T-helper 2 cell (primary cell): ENCODE measurements at places on chromosomes 5 and 9.

- no peak for DNase-seq
Measured at GRCh38 chr9:100229561-100229960, 123.2 kb downstream of the TEX10 start.

DNA sequence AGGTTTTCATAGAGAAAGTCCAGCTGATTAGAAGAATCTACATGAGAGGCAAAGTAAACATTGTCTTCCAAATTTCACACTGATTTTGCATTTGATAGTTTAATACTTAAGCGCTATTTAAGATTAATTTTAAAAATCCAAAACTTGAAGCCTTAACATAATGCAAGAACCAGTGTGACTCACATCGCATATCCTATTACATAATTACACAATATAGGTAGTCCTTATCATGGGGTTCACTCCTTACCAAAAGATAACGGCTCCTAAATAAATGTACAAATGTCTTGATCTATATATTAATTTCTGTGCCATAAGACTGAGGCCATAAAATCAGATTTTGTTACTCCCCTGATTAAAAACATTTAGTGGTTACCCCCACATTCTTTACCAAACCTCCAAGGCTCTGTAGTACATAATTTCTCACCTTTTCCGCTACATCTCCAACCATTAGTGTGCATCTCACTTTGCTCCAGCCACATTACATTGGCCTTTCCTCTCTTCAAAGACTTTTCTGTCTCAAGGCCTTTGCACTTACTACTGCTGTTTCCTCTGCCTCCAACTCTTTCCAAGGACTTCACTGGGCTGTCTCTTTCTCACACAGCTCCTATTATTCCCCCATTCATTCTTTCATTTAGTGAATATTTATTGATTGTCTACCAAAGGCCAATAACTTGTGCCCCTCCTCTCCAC is 1.0 kb downstream of the RIOK2 start:
- no peak for DNase-seq

DNA sequence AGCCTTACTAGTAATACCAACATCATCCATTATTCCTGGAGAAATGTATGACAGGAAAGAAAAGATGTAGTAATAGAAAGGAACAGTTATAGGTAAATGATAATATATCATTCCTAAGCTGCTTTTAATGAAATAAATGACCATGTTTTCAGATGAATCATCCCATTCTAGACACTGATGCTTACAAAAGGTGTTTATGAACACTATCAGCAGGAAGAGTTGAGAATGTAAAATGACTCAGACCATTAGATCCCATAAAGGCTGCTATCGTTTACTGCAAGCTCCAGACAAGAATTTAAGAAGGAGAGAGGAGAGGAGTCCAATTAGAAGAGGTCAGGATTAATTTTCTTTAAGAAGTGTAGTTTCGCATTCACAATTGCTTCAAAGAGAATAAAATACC is 1033.5 kb downstream of the EFNA5 start:
- no peak for DNase-seq

GRCh38 chr5:79577693-79578092 is 34.5 kb upstream of the TENT2 start:
- no peak for DNase-seq

- no peak for DNase-seq
Measured at GRCh38 chr9:95085036-95085770, 232.3 kb downstream of the FANCC start.

DNA sequence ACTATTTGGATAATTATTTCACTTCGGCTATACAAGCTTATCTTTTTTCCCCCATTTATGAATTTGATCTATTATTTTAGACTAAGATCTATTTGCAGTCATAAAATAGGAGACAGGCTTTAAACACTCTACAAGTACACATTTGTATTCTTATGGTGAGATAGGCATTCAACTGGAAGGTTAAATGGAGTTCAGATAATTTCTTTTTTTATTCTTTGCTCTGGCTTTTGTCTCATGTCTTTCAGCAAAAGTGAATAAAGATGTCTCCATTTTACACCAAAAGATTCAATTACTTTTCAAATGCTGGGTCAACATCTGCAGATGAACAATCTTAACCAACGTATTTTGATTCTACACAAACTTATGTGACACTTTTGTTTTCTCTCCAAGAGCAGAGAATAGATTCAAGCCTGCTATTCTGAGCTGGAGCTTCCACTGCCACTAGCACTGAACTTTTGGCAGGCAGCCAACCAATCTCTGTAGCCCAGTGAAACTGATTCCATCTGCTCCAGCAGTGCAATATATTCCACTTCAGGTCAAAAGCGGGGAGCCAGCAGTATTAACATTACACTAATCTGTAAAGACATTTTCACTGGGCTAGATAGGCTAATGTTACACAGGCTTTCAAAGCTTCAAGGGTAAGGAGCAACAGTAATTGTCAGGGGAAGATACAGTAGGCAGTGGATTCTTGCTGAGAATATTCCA is 452.0 kb upstream of the ZNF608 start:
- DNase-seq: no peak

- DNase-seq: no peak
Measured at GRCh38 chr5:75331095-75332090, 5.6 kb upstream of the HMGCR start.

DNA sequence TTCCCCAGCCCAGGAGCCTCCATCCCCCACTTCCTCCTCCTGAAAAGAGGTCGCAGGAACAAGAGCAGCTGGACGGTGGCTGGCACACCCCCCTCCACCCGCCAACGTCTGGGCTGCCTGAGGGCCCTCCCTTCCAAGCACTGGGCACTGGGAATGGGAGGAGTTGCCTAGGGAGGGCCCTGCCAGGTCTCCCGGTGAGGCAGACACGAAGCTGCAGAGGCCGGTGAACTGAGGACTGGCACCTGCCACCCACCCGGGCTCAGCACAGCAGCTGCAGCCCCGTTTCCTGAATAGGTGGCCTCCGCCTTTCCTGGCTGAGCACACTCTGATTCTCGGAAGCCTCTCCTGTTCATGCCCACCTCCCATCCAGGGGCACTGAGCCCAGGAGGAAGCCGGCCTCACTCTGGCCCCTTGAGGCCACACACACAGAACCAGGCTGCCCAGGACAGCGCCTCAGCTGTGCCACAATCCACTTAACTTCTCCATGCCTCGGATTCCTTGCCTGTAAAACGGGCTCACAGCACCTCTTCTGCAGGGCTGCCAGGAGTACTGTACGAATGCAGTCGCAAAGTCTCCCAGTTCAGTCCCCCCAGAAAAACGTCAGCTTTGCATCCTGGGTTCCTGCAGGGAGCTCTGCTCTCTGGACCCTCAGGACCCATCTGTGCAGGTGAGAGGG is 1.3 kb downstream of the NPDC1 start:
- no peak for DNase-seq

- DNase-seq: no peak
Measured at GRCh38 chr5:138240650-138241385, 27.7 kb upstream of the CDC23 start.
